ENCODE measurements at places on chromosomes 1 and 21.
A peak's percentile ranks its signal among the peaks of the same experiment; 100 is the strongest.

- DNase-seq: no peak
Measured at GRCh38 chr1:218659911-218660677, 315.0 kb downstream of the TGFB2 start.

GRCh38 chr1:183622884-183623785 lies 12.4 kb downstream of the ARPC5 start:
- peak; percentile 26 for DNase-seq

GRCh38 chr1:147223740-147224615 lies 1.2 kb downstream of the FMO5 start:
- no peak for DNase-seq

- DNase-seq: no peak
Measured at GRCh38 chr1:62240651-62241370, 46.2 kb downstream of the L1TD1 start.

DNA sequence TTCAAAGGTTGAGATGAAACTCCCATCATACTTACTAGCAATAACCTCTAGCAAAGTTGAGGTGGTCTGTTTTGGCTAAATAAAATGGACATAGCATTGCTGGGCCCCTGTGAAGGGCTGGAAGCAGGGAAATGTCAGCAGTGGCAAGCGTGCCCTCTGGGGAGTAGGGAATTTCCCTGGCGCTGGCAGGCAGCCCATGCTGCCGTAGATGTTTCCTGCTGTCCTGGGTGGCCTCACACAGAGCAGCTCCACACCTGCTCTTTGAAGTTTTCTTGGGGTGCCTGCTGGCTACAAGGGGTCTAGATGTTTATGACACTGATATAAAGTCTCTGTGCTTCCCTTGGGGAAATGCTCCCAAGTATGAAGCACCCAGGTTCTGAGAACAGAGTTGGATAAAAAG lies 30.2 kb downstream of the ADARB1 start:
- DNase-seq: no peak

GRCh38 chr1:98921817-98922216 lies 82.8 kb downstream of the PLPPR5 start:
- DNase-seq: no peak

DNA sequence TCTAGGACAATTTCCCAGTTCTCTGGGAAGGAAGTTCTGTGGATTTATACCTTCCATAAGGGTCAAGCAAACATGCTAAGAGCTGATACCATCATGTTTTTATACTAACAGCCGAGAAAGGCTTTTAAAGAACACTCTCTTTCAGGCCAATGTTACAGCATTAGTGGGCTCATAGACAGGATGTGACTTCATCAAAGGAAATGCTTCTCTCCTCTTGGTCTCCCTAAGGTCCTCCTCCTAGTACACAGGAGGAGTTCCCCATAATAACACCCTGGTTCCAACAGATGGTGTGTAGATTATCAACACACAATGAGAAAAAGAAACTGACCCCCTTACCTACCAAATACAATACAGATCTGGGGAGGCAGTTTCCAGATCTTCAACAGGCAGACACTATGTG lies 26.7 kb upstream of the GLIS1 start:
- no peak for DNase-seq

DNA sequence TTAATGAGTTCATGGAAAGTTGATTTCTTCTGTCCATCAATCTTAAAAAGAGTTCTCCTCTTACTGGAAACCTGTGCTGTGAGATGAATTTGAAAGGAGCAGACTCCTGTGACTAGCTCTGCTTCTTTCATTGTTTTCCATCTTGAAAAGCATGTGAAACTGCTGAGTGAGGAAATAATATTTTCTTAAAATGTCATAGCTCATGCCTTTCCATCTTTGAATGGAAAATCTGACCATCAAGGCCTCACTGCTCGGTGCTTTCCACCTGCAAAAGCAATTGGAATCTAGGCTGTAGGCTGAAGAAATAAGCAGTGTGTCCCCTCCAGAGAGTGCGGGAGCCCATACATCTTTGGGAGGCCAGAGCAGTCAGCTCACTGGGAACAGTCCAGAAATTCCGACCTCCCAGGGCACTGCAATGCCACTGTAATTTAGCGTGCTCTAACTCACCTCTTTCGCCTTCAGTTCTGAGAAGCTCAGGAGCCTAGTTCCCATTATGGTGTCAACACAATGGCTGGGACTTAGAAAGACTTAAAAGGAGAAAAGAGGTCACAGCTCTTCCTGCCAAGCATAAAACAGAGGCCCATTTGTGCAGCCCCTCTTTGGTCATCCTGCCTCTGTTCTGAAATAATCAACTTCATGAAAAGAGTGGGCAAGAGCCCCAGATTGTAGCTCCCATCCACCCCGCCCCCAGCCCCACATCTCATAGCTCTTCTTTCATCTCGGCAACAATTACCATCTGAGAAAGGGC lies 50.4 kb upstream of the F3 start:
- no peak for DNase-seq

DNA sequence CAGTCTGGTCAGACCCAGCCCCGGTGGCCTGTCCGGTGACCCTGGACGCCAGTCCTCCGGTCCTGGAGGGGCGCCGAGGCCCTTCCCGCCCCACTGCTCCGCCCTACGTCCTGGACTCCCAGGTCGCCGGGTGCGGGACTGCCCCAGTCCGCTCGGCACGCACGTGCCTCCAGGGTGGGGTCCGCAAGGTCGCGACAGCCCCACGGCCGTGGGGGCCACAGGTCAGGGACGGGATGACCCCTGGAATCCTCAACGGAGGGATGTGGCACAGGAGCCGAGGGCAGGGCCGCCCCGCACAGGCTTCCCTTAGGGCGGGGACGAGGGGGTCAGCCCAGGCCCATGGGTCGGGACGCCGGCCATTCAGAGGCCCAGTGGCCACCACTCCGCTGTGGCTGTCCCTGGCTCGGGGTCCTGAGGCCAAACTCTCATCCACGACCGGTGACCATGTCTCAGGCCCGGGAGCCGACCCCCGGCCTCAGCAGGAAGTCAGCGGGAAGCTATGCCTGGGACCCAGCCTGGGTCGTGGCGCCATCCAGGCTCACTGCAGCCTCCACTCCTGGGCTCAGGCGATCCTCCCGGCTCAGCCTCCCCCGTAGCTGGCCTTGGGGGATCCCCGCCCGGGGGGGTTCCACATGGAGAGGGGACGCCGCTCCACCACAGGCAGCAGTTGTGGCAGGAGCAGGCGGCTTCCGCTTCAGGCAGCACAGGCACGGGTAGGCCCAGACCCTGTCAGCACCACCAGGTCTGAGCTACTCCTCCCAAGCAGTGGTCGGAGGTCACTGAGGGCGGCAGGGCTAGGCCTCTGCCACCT lies 599 bp upstream of the TMEM240 start:
- DNase-seq: no peak

DNA sequence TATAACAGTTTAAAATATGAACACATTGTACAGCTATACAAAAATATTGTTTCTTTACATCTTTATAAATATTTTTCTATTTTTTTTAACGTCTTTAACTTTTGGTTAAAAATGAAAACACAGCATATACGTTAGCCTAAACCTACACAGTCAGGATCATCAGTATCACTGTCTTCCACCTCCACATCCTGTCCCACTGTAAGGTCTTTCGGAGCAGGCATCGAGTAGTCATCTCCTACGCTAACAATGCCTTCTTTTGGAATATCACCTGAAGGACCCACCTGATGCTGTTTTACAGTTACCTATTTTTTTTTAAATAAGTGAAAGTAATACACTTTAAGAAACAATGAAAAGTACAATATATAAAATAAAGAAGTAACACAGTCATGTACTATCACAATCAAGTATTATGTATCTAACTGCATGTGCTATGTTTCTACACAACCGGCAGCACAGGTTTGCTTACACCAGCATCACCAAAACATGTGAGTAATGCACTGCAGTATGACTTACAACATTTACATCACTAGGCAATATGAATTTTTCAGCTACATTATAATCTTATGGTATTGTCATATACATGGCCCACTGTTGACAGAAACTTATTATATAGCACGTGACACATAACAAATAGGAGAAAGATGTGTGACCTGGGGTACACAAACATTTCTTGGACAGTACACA lies 254.4 kb downstream of the AKT3 start:
- DNase-seq: no peak

DNA sequence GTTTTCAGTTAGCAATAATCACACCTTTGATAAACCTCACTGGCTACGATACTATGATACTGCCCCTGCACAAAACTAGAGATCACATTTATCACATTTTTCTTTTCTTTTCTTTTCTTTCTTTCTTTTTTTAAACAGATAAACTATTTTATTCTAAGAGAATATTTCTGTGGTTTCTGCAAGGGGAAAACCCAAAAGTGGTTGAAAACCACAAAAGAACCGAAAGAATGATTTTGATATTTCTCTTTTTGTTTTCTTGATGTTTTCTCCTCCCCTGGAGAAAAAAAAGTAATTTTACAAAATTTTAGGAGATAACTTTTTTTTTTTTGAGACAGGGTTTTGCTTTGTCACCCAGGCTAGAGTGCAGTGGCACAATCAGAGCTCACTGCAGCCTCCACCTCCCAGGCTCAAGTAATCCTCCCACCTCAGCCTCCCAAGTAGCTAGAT lies 18.4 kb upstream of the FRRS1 start:
- DNase-seq: no peak

- no peak for DNase-seq
Measured at GRCh38 chr1:40798366-40799281, 15.0 kb downstream of the KCNQ4 start.

GRCh38 chr1:210754878-210755665 lies 378.9 kb downstream of the KCNH1 start:
- no peak for DNase-seq

DNA sequence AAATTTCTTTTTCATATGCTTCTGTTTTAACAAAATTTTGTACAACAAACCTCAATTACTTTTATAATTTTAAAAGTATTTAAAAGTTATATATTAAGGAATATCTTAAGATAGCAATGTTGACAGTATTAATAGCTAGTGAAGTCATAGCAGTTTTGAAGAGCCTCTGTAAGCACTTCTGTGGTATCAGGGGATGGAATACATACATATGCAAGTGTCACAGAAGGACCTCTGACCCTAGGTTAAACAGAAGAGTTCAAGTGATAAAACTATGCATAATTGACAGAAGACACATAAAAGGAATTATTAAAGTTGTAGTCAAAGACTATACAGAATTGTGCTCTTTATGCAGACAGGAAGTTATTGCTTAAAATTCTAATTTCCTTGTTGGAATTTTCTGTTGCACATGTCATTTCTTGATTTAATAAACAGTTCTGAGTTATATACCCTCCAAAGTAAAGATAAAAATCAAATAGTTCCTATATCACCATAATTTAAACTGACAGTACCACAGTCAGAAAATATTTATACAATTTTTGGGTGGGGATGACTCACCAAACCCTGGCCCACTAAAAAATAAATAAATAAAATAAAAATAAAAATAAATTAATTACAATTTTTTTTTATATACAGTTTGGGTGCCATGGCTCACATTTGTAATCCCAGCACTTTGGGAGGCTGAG lies 27.1 kb downstream of the IPP start:
- no peak for DNase-seq

GRCh38 chr1:58443986-58444868 lies 102.3 kb downstream of the OMA1 start:
- no peak for DNase-seq

- DNase-seq: no peak
Measured at GRCh38 chr21:31877463-31877957, 4.7 kb downstream of the HUNK start.

DNA sequence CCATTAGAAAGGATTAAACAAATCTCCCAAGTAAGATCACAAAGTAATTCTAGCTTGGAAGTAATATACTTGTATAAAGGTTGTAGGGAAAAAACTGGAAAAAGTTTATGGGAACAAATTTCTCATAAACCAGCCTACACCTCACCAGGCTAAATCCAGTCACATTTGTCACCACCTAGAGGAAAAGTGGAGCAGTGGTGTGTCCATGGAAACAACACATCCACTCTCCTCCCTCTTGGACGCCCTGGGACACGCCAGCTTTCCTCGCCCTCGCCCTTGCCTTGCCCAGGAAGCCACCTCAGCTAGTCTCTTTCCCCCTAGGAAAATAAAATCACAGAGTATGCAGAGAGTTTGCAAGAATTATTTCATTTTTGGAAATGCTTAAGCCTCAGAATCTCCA lies 2.2 kb downstream of the PALMD start:
- DNase-seq: no peak

- no peak for DNase-seq
Measured at GRCh38 chr1:31775210-31775999, 11.3 kb upstream of the ADGRB2 start.

GRCh38 chr1:165054627-165055026 lies 301.9 kb downstream of the LMX1A start:
- DNase-seq: no peak

DNA sequence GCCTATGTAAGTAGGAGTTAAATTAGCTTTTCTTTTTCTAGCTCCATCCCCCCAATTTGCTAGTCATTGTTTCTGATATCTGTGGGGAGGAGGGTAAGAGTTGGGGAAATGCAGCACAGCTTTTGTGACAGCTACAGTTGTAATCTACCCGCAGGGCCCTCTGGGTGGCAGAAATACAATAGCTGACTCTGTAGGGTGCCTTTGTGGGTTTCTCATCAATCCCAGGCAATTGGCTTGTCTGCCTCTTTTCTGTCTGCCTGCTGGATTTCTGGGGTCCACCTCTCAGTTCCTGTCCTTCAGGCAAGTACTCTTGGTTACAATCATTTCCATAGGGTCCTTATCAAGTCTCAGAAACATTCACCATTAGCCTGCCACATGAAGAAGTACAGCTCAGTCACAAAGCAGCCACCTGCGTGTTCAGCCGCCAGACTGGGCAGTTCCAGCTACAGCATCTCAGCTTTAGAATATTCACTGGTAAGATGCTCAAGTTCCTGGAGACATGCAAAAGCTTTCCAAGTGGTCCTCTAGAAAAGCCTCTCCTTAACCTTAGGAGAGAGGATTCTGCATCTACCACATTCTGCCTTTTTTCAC lies 19.2 kb upstream of the SLC44A5 start:
- no peak for DNase-seq

DNA sequence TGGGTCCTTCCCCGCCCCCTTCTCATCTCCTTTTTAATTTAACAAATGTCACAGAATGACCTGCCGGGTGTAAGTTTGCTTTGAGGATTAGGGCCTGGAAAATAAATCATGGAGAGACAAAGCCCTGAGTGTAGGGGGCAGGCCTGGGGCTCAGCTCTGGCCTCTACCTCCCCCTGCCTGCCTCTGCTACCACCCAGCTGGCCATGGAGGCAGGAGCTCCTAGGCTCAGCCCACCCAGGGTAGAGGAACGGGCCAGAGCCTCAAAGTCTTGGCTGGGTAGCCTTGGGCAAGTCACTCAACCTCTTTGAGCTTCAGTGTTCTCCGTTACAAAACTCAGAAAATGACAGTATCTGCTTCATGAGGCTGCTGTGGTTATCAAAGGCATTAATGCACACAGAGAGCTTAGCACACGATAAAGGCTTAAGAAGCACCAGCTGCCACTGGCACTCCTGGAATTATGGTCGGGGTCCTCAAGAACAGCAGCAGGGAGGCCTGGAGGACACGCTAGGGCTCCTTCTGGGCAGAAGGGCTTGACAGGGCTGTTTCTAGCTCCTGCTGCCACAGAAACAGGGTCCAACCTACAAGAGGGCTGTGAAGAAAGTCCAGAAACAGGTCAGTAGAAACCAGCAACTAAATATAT lies 39.0 kb downstream of the LRP8 start:
- DNase-seq: no peak

- no peak for DNase-seq
Measured at GRCh38 chr21:17921579-17922530, 102.7 kb upstream of the C21orf91 start.

GRCh38 chr1:205074513-205074912 lies 9.7 kb downstream of the TMEM81 start:
- no peak for DNase-seq

Data from activated naive CD4-positive, alpha-beta T cell treated with anti-CD3 and anti-CD28 coated beads, Interleukin-2, amount 50 U/mL, for 72 hours (primary cell).